ENCODE measurements at places on chromosomes 5 and 9.

GRCh38 chr9:84519413-84519812, 150.1 kb upstream of the NTRK2 start:
- no peak for DNase-seq

DNA sequence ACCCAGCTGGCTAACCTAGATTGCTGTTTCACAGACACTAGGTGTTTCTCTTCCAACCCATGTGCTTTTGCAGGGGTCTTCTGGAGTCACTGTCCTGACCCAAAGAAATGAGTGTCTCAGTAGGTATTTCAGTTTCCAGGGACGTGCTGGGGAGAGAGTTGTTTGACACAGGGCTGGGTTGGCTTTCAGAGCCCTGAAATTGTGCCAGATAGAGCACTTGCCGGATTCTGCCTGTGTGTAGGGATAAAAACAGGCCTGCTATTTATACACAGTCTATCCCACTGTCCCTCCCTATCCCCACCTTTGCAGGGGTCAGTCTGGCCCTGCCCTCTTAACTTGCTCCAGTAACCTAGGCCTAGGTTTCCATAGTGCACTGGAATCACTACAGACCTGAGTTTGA, 957 bp upstream of the HBEGF start:
- DNase-seq = no peak

GRCh38 chr9:127828262-127829031, 25.8 kb downstream of the FPGS start:
- DNase-seq = no peak

DNA sequence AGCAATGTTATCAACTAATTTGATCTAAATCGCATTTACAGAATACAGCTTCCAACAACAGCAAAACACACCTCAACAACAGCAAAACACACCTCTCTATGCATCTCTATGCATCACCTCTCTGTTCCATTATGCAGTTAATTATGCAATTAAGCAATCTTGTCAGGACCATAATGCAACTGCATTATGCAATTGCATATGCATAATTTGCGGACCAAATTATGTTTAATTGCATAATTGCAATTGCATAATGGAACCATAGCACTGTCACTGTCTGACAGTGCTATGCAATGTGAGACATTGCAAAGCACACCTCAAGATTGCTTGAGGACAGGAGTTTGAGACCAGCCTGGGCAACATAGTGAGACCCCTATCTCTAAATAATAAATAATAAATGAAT, 80.4 kb upstream of the PRSS3 start:
- no peak for DNase-seq

GRCh38 chr5:177100714-177101121, 14.0 kb downstream of the FGFR4 start:
- DNase-seq = no peak
